Stimulated activated CD8-positive, alpha-beta memory T cell treated with anti-CD3 and anti-CD28 coated beads, Interleukin-4, amount 100 ng/mL, for 1 hour (primary cell): ENCODE measurements at places on chromosomes 4 and X.

DNA sequence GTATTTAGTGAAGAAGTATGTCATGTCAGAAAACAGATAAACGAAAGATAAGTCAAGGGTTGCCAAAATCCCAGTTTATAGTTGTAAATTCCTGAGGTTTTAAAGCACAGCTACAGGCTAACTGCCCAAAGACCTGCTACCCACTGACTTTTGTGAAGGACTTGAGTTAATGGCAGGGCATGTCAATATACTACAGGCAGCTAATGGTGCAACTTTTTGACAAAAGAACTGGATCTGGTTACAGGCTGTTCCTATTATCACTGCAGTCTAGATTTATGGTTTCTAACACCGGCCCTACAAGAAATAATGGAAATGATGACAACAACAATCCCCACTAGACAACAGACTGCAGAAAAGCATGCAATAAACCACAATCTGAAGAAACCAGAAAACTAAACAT is 6.4 kb downstream of the SCML2 start:
- no peak for DNase-seq

- DNase-seq, result no peak
These were observed 10.6 kb downstream of the PBDC1 start for GRCh38 chrX:76183289-76184049.

DNA sequence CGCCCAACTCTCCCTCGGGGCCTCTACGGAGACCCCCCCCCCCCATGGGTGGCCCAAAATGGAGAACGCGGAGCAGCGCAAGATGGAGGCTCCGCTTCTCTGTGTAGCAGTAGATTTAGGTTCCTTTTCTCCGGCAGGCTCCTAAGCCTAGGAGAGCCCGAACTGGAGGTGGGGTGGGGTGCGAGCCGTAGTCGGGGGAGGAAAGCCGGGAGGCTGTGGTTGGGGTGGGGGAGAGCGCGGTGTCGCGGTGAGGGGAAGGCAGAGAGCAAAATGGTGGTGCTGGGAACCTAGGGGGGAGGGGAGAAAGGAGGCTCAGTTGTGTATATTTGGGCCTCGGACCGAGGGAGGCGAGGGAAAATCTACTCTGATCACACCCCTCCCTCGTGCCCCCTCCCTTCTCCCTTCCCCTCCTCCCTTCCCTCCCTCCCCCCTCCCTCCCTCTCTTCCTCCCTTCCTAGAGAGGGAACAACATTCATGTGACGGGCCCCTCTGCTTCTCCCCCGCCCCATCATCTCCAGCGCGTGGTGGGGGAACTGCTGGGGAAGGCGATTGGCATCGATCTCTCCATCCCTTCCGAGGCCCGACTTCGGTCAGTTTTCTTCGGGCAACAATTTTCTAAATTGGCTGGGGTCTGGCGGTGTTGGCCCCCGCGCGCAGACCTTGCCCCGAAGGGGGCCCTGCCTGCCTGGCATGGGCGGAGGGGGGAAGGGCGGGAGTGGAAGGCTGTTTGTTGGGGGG is at the start of gene STAG2:
TSS of gene STAG2 (plus strand) at position 439 of the 738 bp plus-strand sequence. CDS start 60,922 bp downstream, outside the sequence.
- no peak for DNase-seq

GRCh38 chrX:79369871-79370270 is 2.7 kb upstream of the ITM2A start:
- DNase-seq, result no peak
